Skin of body (tissue), 3 donors: ENCODE measurements at places on chromosomes 5 and 9. TPM values are rescaled to one million over a fixed set of nuclear protein-coding genes. Genes with fewer than 3 reads are reported as not detected.
A peak's percentile ranks its signal among the peaks of the same experiment; 100 is the strongest.

SPINK13 gene
- not detected for total RNA-seq

ZNF608 gene
- total RNA-seq = 41.0 TPM

IFNA2 gene
- total RNA-seq = not detected

TSSK1B gene
- total RNA-seq = 0.10 TPM

DNA sequence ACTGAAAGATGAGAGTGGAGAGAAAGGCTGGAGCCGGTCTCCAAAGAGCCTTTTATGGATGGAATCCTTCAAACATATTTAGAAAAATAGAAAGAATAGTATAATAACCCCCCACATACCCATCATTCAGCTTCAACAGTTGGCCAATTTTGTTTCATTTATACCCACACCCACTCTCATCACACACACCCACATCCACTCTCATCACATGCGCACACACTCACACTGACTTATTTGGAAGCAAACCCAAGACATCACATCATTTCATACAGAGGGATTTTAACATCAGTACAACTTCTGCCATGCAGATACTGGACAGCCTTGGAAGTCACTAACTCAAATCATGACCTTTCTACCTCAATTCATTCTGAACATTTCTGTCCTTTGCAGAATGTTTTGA is 72.8 kb upstream of the CPLX2 start:
- DNase-seq = no peak

DNA sequence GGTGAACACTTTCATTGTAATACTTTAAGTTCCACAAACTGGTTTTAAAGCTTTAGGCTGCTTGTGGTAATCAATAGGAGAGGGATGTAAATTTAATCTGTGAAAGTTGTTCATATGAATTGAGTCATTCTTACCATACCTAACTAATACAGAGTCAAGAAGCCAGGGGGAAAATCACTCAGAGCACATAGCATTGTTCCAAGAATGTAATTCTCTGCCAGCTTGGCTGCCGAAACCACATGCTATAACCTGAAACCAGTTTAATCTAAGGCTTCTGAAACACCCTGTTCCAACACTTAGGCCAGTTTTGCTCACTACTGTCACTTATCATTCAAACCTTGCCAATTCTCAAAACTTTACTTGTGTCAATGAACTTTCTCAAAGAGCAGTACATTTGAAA is 528.8 kb upstream of the GRAMD2B start:
- DNase-seq = no peak

SPATA31D4 gene
- not detected for total RNA-seq

SEMA6A gene
- 46.9 TPM for total RNA-seq

DNA sequence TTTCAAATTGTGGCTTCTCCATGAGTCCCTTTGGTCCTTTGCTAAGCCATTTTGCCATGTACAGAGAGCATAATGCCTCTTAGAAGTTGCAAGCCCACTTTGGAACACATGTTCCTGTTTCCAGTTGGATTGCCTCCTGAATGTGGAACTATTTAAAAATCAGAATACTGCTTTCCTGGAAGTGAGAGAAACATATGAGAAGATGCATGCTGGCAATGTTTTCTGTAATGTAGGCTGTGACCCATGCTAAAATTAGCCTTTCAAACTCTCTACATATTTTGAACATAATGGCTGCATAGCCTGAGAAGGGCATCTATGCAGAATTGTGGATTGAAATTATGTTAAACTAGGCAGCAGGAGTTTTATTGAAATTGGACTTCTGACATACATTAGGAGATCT is 175.5 kb upstream of the PAPPA start:
- DNase-seq = peak; percentile 71

CENPK gene
- 20.3 TPM for total RNA-seq

RNF183 gene
- 0.20 TPM for total RNA-seq

- no peak for DNase-seq
These were observed 82.1 kb downstream of the CCDC192 start for GRCh38 chr5:127785098-127785927.

- no peak for DNase-seq
These were observed 26.1 kb downstream of the PAEP start for GRCh38 chr9:135587658-135588057.

HNRNPAB gene
- total RNA-seq = 48.6 TPM

IRX2 gene
- 22.5 TPM for total RNA-seq

DNA sequence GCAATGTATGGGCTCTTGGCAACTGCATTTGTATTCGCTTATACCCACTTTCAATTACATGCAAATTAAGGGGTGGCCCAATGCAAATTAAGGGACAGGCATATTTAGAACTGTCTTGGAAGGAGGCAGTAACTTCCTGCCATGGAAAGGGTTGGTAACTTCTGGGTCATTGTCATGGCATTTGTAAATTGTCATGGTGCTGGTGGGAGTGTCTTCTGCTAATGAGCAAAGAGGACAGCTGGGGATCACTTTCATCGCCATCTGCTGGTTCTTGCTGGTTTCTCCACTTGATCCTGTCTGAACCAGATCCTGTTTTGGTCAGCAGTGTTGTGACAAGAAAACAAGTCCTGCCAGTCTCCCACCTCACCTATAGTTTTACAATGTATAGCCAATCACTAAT is 23.3 kb upstream of the UGT3A2 start:
- no peak for DNase-seq

DNA sequence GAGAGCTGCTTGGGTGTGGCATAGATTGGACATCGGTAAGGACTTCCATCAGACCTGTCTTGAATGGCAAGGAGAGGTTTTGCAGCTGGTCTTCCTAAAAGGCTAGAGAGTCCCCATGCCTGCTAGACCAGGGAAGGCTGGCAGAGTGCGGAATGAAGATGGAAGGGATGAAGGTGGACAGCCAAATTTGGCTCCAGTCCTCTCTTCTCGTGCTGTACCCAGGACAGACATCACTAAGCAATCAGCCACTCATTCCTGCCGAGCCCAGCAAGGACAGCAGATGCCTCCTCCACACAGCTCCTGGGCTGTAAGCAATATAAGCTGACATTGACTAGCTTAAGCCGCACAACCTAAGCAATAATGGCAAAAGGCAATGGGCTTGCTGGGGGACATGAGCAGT is 112.0 kb downstream of the OLFM1 start:
- no peak for DNase-seq

- no peak for DNase-seq
These were observed 253.8 kb upstream of the DAB2 start for GRCh38 chr5:39678534-39678933.

GRCh38 chr5:142531977-142532780 is 153.7 kb downstream of the FGF1 start:
- DNase-seq = no peak

OR13C5 gene
- total RNA-seq = not detected

DNA sequence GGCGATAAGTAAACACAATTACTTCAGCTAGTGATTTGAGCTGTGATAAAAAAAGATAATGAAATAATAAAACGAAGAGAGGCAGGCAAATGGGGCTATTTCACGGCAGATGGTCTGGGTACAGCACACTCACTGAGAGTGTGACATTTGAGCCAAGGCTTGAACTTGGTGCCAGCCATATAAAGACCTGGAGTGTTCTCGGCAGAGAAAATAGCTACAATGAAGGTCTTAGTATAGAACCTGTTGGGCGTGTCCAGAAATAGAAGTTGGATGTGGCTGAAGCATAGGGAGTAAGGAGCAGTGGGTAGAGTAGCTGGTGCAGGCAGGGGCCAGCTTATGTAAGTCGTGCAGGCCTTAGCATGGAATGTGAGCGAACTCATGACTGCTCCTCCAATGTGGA is 660.3 kb upstream of the WWC1 start:
- no peak for DNase-seq

FGF10 gene
- total RNA-seq = 11.1 TPM

PCDHGA11 gene
- 6.1 TPM for total RNA-seq
